NCI-H2029 treated with DMSO at 0.1 percent for 48 hours (cell line): ENCODE measurements at places on chromosomes 5 and 9.

GRCh38 chr5:169973056-169973455, 7.2 kb downstream of the INSYN2B start:
- no peak for DNase-seq

GRCh38 chr9:129880654-129881546, 45.6 kb downstream of the USP20 start:
- DNase-seq = no peak

DNA sequence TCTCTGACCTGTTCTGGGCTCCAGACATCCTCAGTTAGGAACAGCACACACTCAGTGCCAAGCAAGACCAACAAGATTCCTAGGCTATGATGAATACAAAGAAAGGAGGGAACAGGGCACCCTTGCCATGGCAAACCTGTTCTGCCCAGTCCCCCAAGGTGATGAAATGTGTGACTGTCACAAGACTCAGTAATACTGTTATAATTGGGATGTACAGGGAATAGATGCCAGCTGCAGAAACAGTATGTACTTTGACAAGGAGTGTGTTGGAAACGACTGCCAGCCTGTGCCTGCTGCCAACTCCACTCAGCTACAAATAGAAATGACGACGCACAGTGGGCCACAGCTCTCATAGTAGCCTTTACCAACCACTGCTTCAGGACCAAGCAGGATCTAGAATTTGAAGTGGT, 453.0 kb downstream of the EFNA5 start:
- DNase-seq = peak; percentile 81

GRCh38 chr5:139578325-139578724, 17.2 kb downstream of the UBE2D2 start:
- no peak for DNase-seq

GRCh38 chr5:64213531-64213930, 47.9 kb downstream of the RNF180 start:
- no peak for DNase-seq

GRCh38 chr5:36125868-36126267, 25.8 kb downstream of the LMBRD2 start:
- no peak for DNase-seq

DNA sequence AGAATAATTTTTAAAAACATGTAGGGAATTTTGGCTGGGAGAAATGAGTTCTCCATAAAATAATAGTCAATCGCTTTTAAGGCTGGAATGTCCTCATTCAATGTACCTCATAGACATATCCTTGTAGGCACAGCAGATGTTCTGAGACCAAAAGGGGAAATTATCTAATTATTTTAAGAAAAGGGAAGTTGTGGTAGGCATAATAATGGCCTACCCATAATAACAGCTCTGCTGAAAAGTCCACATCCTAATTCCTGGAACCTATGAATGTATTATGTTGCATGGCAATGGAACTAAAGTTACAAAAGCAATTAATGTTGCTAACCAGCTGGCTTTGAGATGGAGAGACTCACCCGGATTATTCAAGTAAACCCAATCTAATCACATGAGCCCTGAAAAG, 216.1 kb downstream of the TRIM36 start:
- DNase-seq = no peak

GRCh38 chr5:148833122-148833521, 6.7 kb downstream of the ADRB2 start:
- no peak for DNase-seq

GRCh38 chr5:139926797-139927503, 116.1 kb downstream of the NRG2 start:
- no peak for DNase-seq

- no peak for DNase-seq
Observed at GRCh38 chr5:150309101-150309885, 6.6 kb upstream of the ARSI start.

DNA sequence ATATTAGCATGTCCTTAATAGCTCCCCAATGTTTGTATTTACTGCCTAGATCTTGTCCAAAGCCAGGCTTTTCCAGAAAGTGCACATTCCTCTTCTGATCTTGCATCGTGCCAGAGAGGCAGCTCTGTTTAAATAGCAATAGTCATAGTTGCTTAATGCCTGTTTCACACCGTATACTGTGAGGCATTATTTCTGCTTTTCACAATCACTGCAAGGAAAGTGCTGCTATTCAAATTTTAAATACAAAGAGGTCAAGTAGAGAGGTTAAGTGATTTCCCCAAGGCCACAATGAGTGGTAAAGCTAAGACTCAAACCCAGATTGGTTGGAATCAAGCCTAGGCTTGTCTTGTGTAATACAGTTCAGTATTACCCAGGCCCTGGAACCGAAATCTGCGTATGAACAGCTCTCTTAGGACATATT, 153.6 kb downstream of the SNX18 start:
- no peak for DNase-seq

DNA sequence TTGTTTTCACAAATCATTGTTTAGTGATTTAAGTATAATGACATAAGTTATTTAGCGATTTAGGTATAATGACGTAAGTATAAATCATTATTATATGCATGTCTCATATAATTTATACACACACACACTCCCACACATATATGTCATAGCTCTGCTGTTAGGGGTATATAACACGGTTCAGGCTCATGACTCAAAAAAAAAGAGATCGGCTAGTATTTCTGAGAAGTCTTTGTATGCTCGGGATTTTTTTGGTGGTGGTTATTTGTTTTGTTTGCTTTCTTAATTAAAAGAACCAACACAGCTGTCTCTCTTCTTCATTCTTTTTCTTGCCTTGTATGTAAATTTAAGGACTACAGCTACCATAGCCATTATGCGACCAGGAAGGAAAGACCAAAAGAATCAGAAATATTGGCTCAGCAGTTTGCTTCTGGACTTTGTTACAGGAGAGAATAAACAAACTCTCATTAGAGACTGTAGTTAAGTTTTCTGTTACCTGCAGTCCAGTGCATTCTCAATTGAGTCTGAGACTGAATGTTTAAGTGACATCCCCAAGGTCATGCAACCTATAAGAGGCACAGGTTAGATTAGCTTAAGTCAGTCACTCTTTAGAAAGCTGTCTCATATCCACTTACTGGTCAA, 83.2 kb upstream of the NREP start:
- DNase-seq = no peak
